ENCODE measurements at places on chromosomes 7 and 10.

- DNase-seq: no peak
These were observed 123.7 kb downstream of the KLF6 start for GRCh38 chr10:3661271-3661670.

DNA sequence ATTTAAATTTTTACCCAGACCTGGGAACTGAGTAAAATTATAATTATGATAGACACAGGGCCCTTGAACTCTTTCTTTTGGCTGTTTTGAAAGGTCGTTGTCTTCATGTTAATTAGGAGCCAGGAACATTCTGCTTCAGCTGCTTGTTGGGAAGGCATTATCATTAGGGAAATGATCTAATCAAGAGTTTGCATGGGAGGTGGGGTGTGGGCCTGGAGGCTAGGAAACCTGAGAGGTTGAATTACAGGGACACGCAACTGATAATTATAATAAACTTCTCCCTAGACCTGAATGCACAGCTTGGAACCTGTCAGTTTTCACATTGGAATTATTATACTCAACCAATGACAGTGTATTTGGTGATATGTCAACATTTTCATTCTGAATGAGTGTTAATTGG, 237.7 kb downstream of the CACNB2 start:
- no peak for DNase-seq

DNA sequence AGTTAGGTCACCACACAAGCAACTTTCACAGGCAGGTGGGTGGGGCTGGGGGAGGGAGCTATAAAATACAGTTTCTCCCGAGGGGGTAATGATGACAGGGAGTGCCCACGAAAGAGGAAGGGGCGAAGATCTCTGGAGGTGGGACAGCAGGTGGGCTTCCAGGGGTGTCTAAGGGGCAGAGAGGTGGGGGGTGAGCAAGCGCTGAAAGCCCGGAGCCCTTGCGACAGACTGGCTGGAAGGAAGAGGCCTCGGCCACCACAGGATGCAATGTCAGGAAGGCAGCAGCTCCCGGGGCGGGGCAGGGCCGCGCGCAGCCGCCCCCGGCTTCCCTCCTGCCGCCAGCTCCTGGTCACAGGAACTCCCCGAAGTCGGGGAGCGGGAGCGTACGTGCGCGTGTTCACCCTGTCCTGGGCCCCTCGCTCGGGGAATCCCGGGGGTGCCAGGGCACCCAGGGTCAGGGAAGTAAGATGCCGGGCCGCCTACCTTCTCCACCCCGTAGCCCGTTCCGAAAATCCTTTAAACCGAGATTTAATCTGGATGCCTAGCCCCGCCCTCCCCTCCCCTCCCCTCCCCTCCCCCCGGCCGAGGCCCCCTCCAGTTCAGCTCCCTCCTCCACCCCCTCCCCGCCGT, 105.2 kb upstream of the PPIF start:
- peak; percentile 85 for DNase-seq

- DNase-seq: peak; percentile 11
These were observed 858.7 kb downstream of the REEP3 start for GRCh38 chr10:64379898-64380297.

GRCh38 chr7:121623130-121623872, 227.2 kb upstream of the FAM3C start:
- no peak for DNase-seq

DNA sequence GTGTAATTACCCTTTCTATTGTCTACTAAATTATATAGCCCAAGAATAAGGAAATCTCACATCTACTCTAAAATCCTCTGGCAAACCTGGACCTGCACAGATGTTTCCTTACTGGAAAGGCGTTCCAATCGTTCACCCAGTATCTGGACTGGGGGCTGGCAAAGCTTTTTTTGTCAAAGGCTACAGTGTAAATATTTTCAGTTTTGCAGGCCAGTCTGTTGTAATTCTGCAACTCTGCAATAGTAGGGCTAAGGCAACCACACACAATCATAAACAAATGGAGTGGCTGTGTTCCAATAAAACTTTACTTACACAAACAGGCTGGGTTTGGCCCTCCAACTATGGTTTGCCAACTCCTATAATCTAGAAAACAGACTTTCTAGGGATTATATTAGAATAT, 56.2 kb downstream of the GLI3 start:
- no peak for DNase-seq

DNA sequence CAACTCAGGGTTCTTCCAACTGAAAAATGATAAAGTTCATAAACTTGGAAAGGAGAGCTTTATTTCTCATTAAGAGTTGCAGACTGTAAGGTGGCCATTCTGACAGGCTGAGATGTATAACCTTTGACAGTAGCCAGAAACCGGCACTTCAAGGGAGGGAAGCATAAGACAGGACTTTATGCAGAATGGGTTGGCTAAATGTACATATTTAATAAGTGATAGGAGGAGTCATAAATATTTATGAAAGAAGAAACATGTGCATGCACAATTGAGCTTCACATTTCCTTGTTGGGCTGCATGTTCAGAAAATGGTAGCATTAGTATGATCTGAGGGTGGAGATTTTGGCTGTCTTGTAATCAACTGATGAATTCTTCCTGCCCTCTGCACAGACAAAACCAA, 57.1 kb upstream of the ICA1 start:
- DNase-seq: no peak

DNA sequence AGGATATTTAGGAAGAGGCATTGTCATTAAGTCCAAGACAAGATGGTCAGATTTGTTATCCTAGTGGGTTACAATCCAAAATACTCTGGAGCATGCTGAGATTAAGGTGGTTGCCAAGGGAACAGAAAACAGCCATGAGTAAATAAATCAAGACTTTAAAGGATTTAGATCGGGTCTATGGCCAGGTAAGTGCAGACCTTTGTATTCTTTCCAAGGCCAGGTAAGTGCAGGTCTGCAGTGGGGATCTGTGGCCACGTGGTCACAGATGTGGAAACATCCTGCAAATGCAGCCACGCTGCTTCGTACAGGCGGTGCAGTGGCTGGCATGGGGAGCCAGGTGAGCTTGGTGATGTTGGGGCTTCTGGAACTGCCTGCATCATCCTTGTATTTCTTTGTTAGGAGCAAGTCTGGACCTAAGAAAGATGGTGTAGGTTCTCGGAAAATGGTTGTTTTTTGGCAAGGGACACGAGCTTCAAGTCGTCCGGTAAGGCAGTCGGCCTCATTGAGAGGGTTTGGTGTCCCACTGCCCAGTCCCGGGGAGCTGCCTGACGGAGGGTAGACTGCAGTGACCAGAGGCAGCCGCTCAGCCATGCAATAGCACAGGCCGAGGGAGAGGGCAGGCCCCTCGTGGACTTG, 21.8 kb downstream of the ZNF775 start:
- no peak for DNase-seq

- DNase-seq: no peak
These were observed 71.5 kb upstream of the NOBOX start for GRCh38 chr7:144474800-144475615.

DNA sequence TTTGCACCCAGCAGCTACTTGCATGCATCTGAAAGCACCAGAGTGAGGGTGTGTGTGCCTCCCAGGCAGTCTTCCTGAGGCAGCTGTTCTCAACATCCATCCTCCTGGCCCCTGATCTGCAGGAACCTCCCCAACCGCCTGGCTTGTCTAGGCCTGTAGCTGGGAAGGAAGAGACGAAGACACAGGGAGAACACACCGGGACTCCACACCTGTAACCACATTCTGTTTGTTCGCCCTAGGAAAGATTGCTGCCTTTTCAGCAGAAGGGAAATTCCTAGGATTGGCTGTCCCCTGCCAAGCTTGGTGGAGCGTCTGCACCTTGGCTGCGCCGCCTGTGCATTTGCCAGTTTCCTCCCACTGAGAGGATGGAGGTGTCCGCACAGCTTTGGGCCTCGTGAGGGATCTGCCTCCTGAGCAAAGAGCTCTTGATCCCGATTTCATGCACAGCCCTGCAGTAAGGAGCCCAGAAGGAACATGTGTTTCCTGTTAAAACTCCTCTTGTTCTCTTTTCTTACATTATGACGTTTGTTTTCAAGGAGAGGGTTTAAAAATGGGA, 154.6 kb downstream of the TPST1 start:
- DNase-seq: no peak

- peak; percentile 87 for DNase-seq
These were observed 76.4 kb downstream of the MAP3K8 start for GRCh38 chr10:30510184-30510931.

DNA sequence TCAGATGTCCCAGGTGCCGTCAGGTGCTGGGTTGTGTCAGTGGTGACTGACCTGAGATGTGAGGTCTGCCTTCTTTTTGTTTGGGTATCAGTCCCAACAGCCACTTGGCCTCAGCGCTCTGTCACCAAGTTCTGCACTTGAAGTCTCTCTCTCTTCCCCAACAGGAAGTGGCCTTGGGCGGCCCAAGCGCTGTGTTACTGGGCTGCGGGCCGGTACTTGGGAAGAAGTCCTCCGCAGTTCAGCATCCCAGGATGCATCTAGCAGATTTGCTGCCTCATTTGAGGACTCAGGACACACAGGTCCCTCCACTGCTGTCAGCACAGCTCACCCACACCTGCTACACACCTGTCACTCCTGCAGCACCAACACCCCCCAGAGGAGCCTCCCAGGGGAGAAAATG, 40.1 kb downstream of the LYZL2 start:
- no peak for DNase-seq

GRCh38 chr7:44224080-44224973, 23.5 kb downstream of the YKT6 start:
- no peak for DNase-seq

GRCh38 chr7:75702515-75702914, 36.2 kb downstream of the HIP1 start:
- no peak for DNase-seq

DNA sequence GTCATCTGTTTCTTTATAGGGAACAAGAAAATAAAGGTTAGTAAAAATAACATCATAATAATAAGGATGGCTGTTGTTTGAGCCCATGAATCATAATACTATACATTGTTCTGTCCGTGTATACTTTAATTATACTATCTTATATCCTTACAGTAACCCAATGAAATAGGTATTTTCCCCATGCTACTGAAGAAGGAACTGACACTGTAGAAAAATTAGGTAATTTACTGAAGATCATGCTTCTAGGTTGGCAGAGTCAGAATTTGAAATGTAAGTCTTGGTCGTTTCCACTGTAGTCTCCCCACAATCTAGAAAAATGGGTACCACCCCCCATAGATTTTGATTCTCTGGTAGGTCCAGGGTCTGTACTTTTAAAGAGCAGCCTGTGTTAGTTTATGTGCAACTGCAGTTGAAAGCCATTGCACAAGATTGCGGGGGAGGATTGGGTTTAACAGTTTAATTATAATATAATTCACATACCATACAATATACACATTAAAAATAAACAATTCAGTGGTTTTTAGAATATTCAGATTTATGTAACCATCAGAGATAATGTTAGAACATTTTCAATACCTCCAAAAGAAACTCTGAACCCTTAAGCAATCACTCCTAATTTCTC, 47.7 kb downstream of the SHOC2 start:
- no peak for DNase-seq

- DNase-seq: no peak
These were observed 157.2 kb downstream of the PRPF18 start for GRCh38 chr10:13743963-13744362.

DNA sequence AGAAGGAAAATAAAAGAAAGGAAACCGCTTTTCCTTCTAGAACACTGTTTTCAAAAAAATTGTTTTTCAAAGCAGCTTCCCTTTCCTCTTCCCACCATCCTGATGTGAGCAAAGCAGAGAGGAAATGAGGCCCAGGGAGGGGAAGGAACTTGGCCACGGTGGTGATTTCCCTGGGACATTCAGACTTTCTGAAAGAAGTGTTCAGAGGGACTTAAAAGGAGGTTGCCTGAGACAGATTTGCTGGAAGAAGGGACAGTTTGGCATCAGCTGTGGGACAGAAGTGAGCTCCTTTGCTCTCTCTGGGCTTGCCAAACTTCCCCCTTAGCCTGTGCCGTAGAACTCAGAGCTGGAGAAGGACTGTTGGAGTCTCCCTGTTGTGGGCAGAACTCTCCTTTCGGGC, 30.3 kb downstream of the ADCYAP1R1 start:
- DNase-seq: no peak

Data from GM12865 (cell line).